ENCODE measurements at places on chromosomes 6 and 20.

DNA sequence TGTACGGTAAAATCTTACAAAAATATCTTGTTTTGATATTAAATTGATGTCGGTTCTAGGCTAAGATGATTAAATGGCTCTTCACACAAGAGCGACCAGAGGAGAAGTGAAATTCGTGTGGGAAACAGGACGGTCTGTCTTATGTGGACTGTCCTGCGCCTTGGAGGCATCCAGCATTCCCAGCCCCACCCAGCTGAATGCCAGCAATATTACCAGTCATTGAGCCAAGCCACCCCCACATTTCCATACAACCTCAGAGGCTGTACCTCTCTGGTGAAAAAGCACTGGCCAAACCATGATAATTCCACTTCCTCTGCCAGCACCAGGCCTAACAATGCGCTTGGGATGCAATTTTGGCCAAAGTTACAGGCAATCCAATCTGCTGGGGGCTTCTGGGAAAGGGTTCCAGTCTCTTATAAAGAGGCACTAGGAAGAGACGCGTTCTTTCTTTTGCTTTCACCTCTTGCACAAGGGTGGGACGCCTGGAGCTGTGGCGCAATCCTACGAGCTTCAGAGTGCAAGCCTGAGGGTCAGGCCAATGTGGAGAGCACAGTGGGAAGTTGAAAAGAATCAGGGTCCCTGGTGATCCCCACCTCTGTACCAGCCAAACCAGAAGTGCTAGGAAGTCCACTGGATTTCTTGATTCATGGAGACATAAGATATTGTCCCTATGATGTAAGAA is 213.1 kb downstream of the PREX1 start:
- DNase-seq: no peak

DNA sequence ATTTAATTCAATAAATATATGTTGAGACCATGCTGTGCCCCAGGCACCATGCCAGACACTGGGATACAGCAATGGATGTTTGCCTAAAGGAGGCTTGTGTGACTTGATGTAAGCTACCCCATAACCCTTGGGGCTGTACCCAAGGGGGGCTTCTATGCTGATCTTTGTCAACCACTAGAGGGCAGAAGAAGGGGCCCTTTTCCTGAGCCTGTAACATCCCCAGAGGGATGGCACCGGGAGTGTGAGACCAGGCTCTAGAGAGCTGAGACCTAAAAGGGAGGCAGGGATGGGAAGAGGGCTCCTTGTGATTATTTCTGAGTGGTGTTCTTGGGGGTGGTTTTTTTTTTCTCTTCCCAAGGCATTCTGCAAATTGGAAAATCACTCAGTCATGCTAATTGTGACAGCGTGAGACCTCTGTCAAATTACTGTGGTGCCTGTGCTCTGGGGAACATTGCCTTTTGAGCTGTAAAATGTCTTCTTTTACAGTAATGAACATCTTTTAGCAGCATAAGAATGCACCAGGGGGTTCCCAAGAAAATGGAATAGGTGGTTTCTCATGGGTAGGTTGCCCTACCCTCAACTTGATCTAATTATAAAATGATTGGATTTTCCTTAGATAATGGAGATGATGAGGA is 138.7 kb upstream of the SLC24A3 start:
- DNase-seq: no peak

- DNase-seq: no peak
Observed at GRCh38 chr6:169963581-169964297, 212.3 kb downstream of the ERMARD start.

DNA sequence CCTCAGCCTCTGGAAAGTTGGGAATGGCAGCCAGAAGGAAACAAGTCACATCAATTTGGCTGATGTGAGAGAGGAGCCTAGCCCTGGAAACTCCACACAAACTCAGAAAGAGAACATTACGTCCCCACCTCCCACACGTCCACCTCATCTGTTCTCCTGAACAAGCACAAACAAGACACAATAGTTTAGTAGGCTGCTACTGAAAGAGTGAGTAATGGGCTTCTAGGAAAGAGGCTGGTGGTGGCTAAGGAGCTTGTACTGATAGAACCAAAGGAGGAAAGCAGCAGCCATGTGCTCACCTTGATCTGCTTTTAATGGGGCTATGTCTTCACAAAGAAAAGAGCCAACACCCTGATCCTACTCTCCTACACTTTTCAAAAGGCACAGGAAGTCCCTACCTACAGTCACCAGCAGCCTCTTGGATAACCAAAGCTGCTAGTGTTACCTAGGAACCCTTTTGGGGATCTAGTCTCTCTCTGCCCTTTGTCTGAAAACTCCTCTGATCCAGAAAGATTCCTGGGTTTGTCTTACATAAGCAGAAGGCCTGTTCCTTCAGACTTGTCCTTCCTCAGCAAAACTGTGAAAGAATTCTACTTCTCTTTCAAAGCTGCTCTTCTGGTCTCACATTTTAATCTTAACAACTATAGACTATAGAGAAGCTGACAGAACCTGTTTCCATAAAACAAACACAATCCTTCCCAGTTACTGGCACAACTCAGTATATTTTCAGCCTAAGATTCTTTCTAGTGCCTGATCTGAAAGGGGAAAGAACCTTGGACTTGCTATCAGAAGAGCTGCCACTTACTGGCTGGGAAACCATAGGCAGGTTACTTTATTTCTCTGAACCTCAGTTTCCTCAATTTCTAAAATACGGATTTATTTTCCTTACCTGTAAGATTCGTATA is 3.1 kb downstream of the PLAGL2 start:
- DNase-seq: no peak

- DNase-seq: no peak
Observed at GRCh38 chr6:14110001-14110818, 7.4 kb upstream of the CD83 start.

DNA sequence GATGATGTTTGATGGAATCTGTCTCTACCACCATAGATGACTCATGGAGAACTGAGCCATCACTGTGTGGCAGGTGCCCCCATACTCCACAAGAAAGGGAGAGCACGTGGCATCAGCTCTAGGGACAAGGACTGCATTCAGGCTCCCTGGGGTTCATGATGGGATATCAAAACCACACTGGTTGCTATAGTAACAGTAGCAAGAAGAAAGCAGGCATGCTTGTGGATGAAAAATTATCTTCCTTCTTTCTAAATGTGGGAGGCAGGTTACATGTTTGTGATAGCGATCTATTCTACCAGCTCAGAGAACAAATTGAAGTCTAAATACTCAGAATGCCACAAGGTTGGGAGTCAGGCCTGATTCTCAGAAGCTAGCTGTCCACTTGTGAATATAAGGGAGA is 224.2 kb downstream of the ARHGAP18 start:
- DNase-seq: no peak

GRCh38 chr6:40476673-40477072 is 110.5 kb downstream of the LRFN2 start:
- no peak for DNase-seq

DNA sequence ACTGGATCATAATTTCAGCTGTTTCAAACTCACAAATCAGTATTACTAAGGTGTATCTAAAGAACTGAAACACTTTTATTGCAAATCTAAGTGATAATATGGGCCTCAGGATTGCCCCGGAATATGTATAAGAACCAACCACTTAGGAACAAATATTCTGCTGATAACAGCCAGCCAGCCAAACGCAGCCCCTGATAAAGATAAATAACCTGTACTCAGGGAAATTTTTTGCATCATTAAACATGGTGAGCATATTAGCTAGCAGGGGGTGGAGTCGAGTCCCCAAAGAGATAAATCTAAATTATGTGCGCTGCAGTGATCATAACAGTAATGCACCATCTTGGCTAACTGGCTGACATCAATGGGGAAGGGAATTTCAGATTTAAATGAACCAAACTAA is 410.2 kb upstream of the MAP3K7 start:
- DNase-seq: no peak

GRCh38 chr6:148342350-148343046 is at the start of gene SASH1:
Gene SASH1 (plus strand): TSS chr6:148342838. CDS start chr6:148343068, 230 bp downstream.
- DNase-seq: no peak

GRCh38 chr6:135319819-135320218 is 138.7 kb downstream of the MYB start:
- DNase-seq: no peak

GRCh38 chr6:96789871-96790270 is 47.4 kb downstream of the GPR63 start:
- DNase-seq: no peak

DNA sequence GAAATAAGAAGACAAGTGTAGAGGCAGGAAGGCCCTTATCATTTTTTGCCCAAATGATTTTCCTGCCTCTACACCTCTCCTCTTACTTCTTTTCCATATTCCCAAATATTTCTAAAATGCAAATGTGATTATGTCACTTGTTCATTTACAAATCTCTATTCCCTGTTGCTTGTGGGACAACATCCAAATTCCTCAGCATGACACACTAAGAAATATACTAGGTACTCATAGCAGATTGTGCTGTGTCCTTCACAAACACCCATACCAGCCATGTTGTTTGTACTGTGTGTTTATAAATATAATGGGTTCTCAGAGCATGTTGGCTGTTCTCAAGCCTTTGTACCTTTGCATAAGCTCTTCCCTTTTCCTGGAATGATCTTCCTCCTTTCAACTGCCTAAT is 17.7 kb upstream of the FYN start:
- DNase-seq: no peak

- DNase-seq: no peak
Observed at GRCh38 chr6:77136086-77136485, 327.2 kb downstream of the HTR1B start.

GRCh38 chr6:111620169-111620568 is 14.5 kb upstream of the TRAF3IP2 start:
- no peak for DNase-seq

DNA sequence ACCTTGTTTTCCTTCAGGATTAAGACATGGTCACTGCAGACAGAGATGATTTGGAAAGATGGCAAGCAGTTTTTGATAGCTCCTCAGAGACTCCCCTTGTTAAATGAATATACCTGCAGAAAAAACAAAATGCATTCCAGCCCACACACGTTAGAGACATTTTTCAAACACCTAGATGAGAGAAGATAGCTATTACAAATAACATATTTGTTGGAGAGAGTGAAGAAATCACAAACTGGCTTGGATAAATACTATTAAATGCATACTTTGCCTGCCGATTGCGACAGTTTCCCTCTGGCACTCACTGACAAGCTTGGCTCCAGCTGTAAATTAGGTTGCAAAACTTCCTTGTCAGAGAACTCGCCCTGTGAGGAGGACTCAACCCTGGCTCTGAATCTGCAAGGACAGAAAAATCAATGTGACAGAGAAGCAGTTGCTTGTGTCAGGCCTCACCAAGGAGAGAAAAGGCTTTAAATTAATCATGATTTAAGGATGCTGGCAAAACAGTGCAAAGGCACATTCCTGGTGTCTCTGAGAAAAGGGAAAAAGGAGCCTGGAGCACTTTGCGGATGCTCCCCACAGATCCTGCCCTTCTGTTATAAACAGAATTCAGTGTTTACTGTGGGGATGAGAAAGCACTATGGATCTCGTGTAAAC is 423.7 kb upstream of the MARCKS start:
- no peak for DNase-seq

DNA sequence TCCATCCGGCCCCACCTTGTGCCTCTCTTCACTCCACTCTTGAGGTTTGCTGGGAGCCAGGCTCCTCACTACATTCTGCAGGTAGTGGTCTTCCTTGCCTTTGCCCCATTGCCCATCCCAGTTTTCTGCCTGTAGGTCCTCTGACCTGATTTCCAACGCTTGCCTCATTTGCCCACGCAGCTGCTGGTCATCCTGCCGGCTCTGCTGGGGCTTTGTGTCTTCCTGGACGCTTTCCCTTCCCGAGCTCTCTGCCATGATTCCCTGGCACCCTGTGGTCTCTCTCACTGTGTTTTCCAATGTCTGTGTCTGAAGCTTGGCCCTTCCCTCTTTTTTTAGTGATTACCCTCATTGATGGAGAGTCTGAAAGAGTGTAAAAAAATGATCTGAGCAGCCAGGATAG is 451.6 kb downstream of the UTRN start:
- DNase-seq: no peak

GRCh38 chr6:91697010-91697695 is 1110.3 kb upstream of the MAP3K7 start:
- DNase-seq: no peak
